ENCODE measurements at places on chromosomes 2 and 18. TPM values are rescaled to one million over a fixed set of nuclear protein-coding genes. Genes with fewer than 3 reads are reported as not detected.

Gene DNER
- under 0.01 TPM for total RNA-seq

Gene CCDC141
- total RNA-seq: not detected

Gene GKN1
- not detected for total RNA-seq

Gene G6PC2
- not detected for total RNA-seq

Gene FEV
- not detected for total RNA-seq

Gene MARCHF4
- total RNA-seq: 3.1 TPM

Gene KIF5C
- total RNA-seq: 0.28 TPM

Gene NEB
- under 0.01 TPM for total RNA-seq

Gene CXCR2
- not detected for total RNA-seq

Gene B4GALT6
- total RNA-seq: 3.9 TPM

Gene CWC22
- 17.9 TPM for total RNA-seq

Gene TUBB8B
- total RNA-seq: not detected

Gene TSPYL6
- total RNA-seq: not detected
